ENCODE measurements at places on chromosomes 2 and 18.

DNA sequence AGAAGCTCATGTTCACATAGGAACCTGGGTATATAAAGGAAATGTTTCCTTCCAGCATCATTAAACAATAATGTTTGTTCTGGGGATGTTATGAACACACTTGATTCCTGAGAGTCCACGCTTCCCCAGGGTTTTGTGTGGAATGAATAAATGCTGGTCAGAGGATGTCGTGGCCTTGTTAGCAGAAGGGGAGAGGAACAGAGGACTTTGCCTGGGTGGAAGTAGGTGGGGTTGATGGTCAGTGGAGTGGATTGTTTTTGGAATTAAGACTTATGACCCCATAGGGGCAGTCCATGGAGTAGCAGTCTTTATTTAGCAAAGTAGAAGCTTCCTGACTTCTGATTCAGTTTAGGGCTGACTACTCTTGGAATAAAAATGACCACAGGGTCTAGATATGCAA lies 139.6 kb downstream of the MYO1B start:
- DNase-seq: no peak

- DNase-seq: no peak
These were observed 13.4 kb upstream of the ZNF512 start for GRCh38 chr2:27569398-27569797.

GRCh38 chr2:138015494-138015893 lies 51.2 kb downstream of the HNMT start:
- DNase-seq: no peak

DNA sequence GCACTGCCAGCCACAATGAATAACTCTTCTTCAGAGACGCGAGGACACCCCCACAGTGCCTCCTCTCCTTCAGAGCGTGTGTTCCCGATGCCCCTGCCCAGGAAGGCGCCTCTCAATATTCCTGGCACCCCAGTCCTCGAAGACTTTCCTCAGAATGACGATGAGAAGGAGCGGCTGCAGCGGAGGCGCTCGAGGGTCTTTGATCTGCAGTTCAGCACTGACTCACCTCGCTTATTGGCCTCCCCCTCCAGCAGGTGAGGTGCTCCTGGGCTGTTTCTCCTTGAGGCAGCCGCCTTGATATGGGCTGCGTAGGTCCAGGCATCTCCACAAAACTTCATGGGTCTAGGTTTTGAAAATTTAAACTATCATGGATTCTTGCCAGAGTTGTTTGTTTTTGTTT lies 6.1 kb downstream of the NCAPH start:
- DNase-seq: no peak

- no peak for DNase-seq
These were observed 23.3 kb downstream of the PLEK start for GRCh38 chr2:68388358-68388757.

DNA sequence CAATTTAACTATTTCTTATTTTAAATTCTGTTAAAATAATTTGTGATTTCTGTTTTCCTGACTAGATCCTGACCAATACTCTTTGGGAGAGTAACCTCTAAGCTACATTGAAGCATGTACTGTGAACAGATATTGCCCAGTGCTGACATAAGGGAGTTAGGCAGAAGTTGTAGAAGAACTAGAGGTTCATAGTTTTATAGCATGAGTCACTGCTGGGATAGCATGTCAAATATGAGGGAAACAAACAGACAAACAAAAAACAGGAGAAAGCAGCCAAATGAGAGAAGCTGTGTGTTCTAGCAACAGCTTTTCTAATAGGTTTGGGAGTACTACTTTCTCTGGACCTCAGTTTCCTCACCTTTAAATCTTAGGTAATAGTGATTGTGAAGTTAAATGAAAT lies 72.4 kb downstream of the CERS6 start:
- no peak for DNase-seq

Data from GM04503 (cell line).